AG20443 (cell line): ENCODE measurements at places on chromosomes 16 and 17.
A peak's percentile ranks its signal among the peaks of the same experiment; 100 is the strongest.

- DNase-seq: no peak
These were observed 10.4 kb upstream of the GLG1 start for GRCh38 chr16:74617206-74617788.

GRCh38 chr16:11609474-11610120 is 22.9 kb upstream of the LITAF start:
- DNase-seq: no peak

- no peak for DNase-seq
These were observed 40.0 kb upstream of the ABCA10 start for GRCh38 chr17:69268543-69269014.

- DNase-seq: no peak
These were observed 47.9 kb downstream of the STH start for GRCh38 chr17:46046957-46047356.

- DNase-seq: no peak
These were observed 72.1 kb downstream of the JPH3 start for GRCh38 chr16:87674419-87674818.

DNA sequence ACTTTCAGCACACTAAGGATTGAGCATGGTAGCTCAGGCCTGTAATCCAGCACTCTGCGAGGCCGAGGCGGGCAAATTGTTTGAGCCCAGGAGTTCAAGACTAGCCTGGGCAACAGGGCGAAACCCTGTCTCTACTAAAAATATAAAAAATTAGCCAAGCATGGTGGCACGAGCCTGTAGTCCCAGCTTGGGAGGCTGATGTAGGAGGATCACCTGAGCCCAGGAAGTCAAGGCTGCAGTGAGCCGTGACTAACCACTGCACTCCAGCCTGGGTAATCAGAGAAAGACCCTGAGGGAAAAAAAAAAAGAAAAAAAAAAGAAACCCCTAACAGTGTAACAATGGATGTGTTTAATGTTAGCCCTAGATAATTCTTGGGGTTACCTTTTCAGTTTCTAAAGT is 24.0 kb downstream of the PARN start:
- DNase-seq: no peak

DNA sequence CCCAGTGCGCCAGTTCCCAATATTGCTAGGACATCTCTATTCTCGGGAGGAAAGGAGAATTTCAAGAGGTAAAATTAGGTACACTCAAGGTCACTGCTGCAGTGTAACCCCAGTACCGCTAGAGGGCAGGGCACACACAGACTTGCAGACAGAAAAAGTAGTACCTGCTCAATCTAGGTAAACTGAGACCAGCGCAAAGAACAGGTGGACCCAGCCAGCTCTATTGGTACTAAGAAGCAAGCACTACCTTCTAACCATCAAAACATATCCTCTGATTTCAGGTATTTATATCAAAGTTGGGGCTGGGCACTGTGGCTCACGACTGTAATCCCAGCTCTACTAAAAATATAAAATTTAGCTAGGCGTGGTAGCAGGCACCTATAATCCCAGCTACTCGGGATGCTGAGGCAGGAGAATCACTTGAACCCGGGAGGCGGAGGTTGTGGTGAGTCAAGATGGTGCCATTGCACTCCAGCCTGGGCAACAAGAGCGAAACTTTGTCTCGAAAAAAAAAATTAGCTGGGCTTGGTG is 3.6 kb upstream of the WDR81 start:
- DNase-seq: no peak

GRCh38 chr17:28901866-28902818 is 737 bp downstream of the DHRS13 start:
- DNase-seq: peak; percentile 74

DNA sequence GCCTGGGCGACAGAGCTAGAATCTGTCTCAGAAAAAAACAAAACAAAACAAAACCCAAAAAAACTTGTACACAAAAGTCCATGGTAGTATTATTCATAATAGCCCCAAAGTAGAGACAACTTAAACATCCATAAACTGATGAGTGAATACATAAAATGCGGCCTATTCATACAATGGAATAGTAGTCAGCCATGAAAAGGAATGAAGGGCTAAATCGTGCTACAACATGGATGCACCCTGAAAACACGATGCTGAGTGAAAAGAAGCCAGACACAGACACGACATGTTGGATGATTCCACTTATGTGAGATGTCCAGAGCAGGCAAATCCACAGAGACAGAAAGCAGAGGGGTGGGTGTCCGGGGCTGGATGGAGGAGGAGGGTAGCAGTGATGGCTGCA is 12.3 kb downstream of the KCNG4 start:
- DNase-seq: no peak
